ENCODE measurements at places on chromosomes 7 and 10. TPM values are rescaled to one million over a fixed set of nuclear protein-coding genes. Genes with fewer than 3 reads are reported as not detected.
A peak's percentile ranks its signal among the peaks of the same experiment; 100 is the strongest.

GRCh38 chr7:116577320-116577871 lies 52.6 kb downstream of the CAV1 start:
- no peaks in the 10 kb centered on the region for H3K27me3 ChIP-seq
- no peak overlapping the region for H3K4me3 ChIP-seq
- H3K27ac ChIP-seq, result peak overlapping the region; percentile 38
- peaks cover 6% of the 10 kb centered on the region for H3K4me1 ChIP-seq

DNA sequence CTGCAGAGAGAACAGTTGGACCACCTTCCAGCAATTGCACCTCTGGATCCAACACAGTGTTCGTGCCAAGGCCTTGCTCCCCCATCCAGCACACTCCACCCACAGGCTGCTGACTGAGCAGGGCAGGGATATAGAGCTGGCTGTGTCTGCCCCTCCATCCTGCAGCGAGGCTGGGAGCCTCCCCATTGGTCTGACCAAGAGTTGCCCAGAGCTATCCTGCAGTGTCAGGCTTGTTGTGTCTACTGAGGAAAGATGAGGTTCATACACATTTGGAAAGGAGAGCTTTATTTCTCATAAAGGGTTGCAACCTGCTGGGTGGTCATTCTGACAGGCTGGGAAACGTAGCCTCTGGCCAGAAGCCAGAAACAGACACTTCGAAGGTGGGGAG lies 27.1 kb downstream of the PRF1 start:
- no peaks in the 10 kb centered on the region for H3K27me3 ChIP-seq
- H3K4me1 ChIP-seq, result peaks cover 28% of the 10 kb centered on the region
- no peak for DNase-seq
- no peak overlapping the region for H3K4me3 ChIP-seq
- no peaks in the 10 kb centered on the region for H3K36me3 ChIP-seq

- H3K27ac ChIP-seq, result no peak overlapping the region
- no peak for DNase-seq
- H3K4me1 ChIP-seq, result no peaks in the 10 kb centered on the region
- H3K36me3 ChIP-seq, result no peaks in the 10 kb centered on the region
These were observed 74.0 kb upstream of the SEC61G start for GRCh38 chr7:54833001-54833467.

DNA sequence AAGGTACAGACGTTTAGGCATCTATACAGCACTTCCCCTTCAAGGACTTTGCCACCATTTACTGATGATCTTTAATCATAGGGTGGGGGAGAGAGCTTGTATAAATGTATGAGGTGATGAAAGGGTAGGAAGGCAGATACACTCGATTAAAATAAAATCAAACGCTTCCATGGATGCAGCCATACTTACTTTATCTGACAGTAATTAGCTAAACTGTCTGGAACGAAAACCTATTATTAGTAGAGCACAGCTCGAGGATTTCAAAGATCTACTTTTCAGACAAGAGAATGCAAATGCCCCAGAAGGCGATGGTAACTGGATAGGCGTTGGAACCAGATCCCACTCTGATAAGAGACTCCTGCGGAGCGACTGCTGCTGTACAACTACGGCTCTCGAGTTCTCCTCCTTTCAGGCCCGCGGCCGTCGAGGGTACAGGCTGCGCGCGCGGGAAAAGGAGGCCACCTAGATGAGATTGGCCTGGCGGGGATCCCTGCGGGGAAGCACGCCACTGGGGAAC lies 3.1 kb upstream of the NKX2-3 start:
- peaks cover 100% of the 10 kb centered on the region for H3K27me3 ChIP-seq
- H3K4me3 ChIP-seq, result no peak overlapping the region
- no peak overlapping the region for H3K27ac ChIP-seq
- peaks cover 8% of the 10 kb centered on the region for H3K4me1 ChIP-seq

DNA sequence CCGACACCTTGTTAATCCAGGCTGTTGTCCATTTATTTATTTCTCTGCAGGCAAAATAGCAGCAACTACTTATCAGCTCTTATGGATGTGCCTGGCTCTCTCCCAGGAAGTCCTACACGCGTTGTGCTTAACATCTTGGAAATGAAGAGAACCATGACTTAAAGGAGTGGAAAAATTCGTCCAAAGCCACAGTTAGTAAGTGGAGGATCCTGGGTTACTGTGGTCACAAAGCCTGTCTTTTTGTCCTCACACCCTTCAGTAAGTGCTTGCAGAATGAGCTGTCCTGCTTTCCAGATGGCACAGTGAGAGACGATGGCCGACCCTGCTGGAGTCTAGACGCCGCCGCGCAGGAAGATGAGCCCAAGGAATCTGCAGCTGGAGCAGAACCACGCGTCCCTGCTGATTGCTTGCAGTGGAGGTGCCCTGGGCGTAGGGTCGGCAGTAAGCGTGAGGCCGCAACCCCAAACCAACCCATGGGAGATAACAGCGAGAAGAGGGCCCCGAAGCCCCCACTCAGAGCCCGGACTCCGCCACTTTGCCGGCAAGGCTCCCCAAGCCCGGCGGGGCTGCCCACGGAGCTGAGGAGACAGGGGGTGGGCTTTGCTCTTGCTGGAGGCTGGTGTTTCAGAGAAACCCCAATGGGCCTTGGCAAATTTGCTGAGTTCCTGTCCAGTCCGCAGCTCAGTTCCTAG lies 178.6 kb downstream of the CXCL12 start:
- H3K27ac ChIP-seq, result no peak overlapping the region
- DNase-seq, result no peak

DNA sequence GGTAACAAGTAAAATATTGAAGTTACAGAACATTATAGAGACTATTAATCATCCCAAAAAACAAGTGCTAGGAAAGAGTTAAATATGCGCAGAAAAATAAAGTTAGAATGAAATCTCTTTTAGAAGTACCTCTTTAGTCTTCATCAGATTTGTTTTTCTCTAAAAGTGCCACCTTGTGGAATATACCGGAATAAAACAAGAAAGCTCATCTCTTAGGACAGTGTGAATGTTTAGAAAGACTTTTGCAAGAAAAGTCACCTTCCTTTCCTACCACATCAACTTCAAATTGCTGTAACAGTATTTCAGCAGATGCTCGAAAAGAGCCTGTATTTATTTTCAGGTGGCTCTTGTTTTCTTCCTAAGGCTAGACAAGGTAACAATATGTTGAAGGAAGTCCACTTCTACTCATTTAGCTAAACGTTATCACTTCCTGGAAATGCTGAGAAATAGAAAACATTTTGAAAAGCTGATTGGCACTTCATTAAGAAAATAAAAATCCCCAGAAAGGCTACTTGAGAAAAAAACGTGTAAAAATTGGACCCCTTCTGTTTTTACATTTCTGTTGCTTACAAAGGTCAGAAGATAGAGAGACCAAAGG lies 19.8 kb upstream of the FAM133B start:
- H3K36me3 ChIP-seq, result peaks cover 11% of the 10 kb centered on the region
- H3K27ac ChIP-seq, result peak overlapping the region; percentile 51
- H3K4me1 ChIP-seq, result peaks cover 16% of the 10 kb centered on the region
- no peak for DNase-seq

- peak overlapping the region; percentile 77 for H3K27ac ChIP-seq
- H3K27me3 ChIP-seq, result no peaks in the 10 kb centered on the region
- no peak overlapping the region for H3K4me3 ChIP-seq
- no peak for DNase-seq
- H3K4me1 ChIP-seq, result peaks cover 46% of the 10 kb centered on the region
These were observed 57.2 kb upstream of the ANK3 start for GRCh38 chr10:60446851-60447250.

MYH16 gene
- not detected for total RNA-seq

ZNF503 gene
- 58.3 TPM for total RNA-seq

OTUD1 gene
- total RNA-seq, result 11.7 TPM

All from mesothelial cell of epicardium (in vitro differentiated cells).